Naive thymus-derived CD4-positive, alpha-beta T cell (primary cell): ENCODE measurements at places on chromosomes 12 and 14. TPM values are rescaled to one million over a fixed set of nuclear protein-coding genes. Genes with fewer than 3 reads are reported as not detected.

GRCh38 chr12:27101290-27101689, 18.9 kb upstream of the C12orf71 start:
- no peak for DNase-seq

DNA sequence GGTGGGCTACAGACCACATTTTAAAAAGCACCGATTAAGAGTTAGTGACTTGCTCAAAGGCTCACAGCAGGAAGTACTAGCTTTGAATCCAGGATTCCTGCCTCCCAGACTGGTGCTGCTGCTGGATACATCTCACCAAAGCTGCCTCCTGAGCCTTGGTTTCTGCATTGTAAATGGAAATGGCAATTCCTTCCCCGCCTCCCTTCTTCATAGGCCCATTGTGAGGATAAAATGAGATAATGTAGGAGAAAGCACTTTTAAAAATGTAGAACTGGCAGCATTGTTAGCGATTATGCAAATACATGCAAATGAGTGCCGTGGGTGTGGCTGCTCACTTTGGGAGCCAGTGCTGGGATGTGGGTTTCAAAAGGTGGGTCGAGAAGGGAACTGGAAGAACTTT, 15.4 kb downstream of the PDE1B start:
- no peak for DNase-seq

GRCh38 chr12:52969828-52970569, 21.1 kb downstream of the KRT18 start:
- DNase-seq, result no peak

GRCh38 chr12:90029317-90029716, 320.7 kb upstream of the ATP2B1 start:
- DNase-seq, result no peak

GRCh38 chr12:50057000-50057841, at the start of gene ASIC1:
ASIC1 (plus strand) TSS chr12:50057596; CDS start chr12:50058767, 1,171 bp downstream.
- DNase-seq, result peak; percentile 51

- no peak for DNase-seq
Observed at GRCh38 chr12:108400481-108400880, 61.4 kb upstream of the CMKLR1 start.

PLEKHG7 gene
- not detected for polyA plus RNA-seq

SYNDIG1L gene
- not detected for polyA plus RNA-seq
